ENCODE measurements at places on chromosomes 16 and 17.

DNA sequence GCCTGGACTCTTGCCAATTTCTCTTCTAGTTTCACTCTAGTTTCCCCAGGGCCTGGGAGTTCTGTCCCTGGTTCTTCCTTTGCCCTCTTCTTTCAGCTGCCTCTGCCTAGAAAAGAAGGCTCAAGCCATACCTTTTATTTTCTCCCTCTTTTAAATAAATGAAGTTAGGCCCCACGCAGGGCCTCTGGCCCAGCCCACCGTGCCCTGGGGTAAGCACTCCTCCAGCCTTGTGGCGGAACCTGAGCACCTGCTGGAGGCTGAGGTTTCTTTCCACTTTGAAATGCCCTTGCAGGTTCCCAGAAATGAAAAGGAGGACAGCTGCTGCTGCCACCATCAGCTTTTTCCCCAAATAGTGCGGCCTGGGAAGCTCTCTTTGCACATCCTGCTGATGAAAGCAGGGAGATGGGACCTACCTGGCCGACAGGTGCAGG, 139.4 kb downstream of the CCDC182 start:
- DNase-seq, result no peak

DNA sequence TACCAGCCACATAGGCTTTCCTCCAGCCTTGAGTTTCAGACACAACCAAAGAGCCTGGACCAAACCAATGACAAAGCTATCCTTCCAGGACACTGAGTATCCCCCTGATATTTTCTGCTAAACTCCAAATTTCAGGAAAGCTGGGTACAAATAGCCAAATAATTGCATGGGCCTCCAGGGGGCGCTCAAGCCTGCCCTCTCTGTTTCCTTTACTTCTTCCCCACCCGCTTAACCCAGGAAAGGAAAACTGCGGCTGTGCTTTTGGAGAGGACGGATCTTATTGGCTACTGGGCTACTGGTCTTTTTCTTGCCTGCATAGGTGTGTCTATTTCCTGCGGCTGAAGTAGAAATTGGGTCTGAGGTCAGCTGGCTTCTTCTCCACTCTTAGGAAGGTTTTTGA, 30.1 kb downstream of the GNGT2 start:
- DNase-seq, result peak; percentile 76

GRCh38 chr17:57577751-57578607, 167.1 kb downstream of the CCDC182 start:
- no peak for DNase-seq

GRCh38 chr16:84186685-84187437, at the start of gene TAF1C:
Gene TAF1C, minus strand, starts transcription at chr16:84187057. Its CDS starts 2,069 bp downstream, at chr16:84184988.
- peak; percentile 75 for DNase-seq

DNA sequence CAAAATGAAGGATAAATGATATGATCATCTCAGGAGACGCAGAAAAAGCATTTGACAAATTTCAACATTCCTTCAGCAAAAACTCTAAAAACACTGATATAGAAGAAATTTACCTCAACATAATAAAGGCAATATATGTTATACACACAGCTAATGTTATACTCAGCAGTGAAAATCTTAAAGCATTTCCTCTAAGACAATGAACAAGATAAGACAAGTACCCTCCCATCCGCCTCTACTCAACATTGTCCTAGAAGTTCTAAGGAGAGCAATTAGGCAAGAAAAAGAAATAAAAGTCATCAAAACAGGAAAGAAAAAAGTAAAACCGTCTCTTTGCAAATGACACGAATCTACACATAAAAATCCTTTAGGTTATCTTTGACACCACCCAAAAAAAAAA, 1432.8 kb downstream of the CDH11 start:
- no peak for DNase-seq

DNA sequence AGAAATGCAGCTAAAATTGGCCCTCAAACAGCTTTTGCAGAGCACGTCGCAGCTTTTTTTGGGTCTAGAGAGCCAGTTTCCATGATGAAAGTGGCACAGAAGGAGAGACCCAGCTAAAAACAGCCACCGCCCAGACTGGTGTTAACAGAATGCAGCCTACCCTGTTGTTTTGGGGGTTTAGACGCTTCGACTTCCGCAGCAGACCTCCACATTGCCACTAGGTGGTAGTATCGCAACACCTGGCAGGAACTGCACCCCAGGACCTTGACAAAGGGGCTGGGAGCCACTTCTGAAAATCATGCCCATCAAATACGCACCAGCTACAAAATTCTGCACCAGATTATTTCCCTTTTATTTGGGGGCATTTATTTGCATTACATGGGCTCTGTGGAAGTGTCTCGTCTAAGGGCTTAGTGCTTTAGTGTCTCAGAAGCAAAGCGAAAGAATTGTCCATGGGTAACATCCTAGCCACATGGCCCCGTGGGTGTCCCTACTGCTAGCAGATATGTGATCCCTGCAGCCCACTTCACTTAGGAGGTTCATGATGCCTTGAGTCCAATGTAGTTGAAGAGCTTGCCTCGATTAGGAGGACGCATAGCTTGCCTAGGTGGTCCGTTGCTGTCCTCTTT, 167.1 kb downstream of the HAPSTR1 start:
- DNase-seq, result peak; percentile 6

GRCh38 chr16:22634954-22635353, 124.3 kb downstream of the NPIPB5 start:
- DNase-seq, result no peak

- no peak for DNase-seq
Measured at GRCh38 chr17:13888056-13888609, 181.2 kb upstream of the COX10 start.

GRCh38 chr16:74740795-74741304, 33.8 kb downstream of the FA2H start:
- DNase-seq, result no peak

DNA sequence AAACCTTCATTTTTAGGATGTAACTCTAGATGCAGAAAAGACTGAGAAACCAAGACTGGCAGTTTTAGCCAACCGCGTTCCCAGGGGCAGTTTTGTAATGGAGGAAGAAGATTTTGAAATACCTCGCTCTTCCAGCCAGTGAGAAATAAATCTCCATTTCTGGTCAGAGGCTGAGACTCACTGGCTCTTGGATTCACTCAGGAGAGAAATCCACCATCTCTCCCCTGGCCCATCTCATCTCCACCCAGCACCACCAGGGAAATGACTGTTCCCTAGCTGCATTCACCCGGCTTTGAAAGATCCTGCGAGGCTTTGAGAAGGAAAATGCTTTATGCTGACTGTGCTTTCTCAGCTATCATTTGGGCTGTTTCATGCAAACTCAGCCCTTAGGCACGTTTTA, 185.2 kb downstream of the SOX9 start:
- DNase-seq, result no peak

- DNase-seq, result no peak
Measured at GRCh38 chr16:27795992-27796614, 246.2 kb downstream of the KATNIP start.

DNA sequence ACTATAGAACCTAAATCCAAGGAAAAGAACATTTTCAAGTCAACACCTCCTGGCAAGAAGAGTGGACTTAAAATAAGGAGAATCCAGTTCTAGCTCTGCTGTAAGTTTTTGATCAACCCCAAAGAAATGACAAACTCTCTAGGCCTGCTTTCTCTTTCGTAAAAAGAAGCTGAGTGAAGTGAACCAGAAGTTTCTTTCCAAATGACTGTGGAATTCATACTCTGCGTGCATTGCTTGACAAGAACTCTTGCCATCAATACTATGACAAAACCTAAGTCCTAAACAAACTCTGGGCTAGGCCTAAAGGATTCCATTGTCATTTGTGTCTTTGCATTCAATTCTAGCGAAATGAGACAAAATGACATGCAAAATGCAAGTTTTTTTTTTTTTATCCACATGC, 187.5 kb upstream of the SOX9 start:
- no peak for DNase-seq

DNA sequence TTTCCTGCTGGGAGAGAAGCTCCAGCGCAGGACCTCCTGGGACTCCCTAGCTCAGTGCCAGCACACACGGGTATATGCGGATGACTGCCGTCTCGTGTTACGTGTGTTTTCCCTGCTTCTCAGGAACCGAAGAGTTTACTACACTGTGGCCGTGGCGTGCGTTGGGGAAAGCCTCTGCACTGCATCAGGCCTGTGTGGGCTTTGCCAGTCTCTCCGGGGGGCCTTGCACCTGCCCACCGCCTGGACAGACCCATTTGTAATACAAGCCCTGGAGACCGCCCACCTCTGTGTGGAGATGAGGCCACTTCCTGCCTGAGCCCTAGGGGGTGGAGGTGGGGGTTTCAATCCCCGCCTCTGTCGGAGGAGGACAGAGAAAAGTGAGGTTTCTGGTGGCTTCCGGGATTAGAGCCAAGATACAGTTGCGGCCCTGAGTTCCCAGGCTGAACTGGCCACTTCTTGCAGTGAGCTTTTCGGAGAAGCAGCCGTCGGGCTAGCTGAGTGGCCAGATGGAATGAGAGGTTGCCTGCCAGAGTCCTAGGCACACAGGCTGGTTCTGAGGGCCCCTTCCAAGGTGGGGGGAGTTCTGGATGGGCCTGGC, 43.4 kb upstream of the GSE1 start:
- DNase-seq, result no peak

- peak; percentile 51 for DNase-seq
Measured at GRCh38 chr17:16439303-16439791, 24.0 kb downstream of the TRPV2 start.

DNA sequence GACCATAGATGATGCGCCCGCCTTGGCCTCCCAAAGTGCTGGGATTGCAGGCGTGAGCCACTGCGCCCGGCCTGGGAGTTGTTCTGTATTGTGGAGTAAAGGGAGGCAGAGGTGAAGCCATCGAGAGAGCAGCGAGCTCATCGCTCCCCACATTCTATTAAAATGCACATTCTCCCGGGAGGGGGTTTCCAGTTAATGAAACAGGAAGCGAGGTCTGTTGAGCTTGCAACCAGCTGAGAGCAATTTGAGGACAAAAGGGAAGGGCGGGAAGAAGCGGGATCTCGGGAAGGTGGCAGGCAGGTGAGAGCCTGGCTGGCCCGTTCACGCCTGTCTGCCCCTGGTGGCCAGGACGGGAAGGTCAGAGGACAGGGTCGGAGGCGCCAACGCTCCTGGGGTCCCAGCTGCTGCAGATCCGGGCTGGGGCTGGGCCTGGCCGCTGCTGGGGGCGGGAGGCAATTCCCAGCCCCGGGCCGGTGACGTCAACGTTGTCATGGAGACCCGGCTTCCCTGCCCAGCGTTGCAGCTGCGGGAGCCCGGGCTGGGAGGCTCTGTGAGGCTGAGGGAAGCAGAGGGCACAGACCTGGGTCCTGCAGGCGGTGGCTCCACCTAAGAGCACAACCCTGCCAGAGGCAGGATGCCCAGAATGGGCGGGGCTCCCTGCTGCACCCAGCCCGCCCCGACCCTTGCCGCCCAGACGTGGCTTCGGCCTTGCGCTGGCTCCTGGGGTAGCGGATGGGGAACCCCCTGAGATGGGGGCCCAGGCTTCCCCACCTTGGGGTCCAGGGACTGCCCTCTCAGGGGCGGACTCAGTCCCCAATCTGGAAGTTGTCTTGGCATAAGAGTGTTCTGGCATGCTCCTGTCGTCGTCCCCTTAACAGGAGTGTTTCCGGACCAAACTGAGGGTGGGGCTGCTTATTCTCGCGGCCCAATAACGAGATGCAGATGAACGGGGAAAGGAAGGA, 48.7 kb upstream of the PLCG2 start:
- DNase-seq, result peak; percentile 59

DNA sequence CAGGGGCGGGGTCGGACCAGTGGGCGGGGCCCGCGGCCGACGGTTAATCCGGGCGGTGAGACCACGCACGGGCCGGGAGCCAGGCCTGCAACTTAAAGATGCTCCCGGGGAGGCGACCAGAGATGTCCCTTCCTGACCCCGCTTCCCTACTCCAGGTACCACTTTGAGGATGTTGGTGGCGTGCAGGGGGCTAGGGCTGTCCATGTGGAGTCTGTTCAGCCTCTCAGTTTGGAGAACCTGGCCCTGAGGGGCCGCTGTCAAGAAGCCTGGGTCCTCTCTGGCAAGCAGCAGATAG, 580 bp downstream of the RANGRF start:
- peak; percentile 49 for DNase-seq
